Activated CD4-positive, alpha-beta T cell treated with anti-CD3 and anti-CD28 coated beads, Interleukin-2, amount 50 U/mL, for 1 hour (primary cell): ENCODE measurements at places on chromosomes 6 and 20.
A peak's percentile ranks its signal among the peaks of the same experiment; 100 is the strongest.

GRCh38 chr6:27091661-27092315 lies 155.7 kb upstream of the PRSS16 start:
- no peak for DNase-seq

DNA sequence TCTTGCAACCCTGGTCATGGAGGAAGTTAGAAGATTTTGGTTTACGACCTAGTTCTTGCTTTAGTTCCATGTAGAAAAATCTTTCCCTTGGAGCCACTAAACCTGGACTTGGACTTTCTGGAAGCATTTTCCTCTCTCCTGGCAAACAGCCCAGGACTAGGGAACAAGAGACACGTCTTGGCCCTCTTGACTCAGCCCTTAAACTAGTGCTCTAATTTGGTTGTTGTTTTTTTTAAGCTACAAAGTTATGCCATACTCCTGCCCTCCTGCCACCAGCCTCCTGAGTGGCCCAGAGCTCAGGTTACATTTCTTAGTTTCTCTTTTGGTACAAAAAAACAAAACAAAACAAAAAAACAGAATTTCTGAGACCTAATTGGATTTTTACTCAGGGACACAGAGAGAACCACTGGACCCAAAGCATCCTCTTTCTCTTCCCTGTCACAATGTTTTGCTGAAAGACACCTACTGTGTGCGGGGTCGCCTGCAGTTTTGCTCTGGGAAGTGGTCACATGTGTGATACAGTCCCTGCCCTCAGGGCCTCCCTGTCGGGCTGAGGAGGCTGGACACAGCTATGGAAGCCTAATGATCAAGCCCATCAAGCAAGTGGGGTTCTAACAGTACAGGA lies 32.3 kb upstream of the SCUBE3 start:
- no peak for DNase-seq

DNA sequence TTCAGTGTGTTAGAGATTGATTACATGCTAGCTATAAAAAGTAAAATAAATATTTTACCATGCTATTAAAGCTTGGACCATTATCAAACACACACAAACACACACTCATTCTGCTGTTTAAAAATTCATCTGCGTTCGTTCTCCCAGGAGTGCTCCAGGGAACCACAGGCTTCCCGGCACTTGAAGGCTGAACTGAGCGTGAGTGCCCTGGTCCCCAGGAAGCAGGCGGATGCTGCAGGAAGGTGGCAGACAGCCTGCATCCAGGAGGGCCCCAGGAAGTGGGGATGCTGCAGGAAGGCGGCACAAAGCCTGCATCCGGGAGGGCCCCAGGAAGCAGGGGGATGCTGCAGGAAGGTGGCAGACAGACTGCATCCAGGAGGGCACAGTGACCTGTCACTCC lies 147.2 kb upstream of the SNX9 start:
- no peak for DNase-seq

DNA sequence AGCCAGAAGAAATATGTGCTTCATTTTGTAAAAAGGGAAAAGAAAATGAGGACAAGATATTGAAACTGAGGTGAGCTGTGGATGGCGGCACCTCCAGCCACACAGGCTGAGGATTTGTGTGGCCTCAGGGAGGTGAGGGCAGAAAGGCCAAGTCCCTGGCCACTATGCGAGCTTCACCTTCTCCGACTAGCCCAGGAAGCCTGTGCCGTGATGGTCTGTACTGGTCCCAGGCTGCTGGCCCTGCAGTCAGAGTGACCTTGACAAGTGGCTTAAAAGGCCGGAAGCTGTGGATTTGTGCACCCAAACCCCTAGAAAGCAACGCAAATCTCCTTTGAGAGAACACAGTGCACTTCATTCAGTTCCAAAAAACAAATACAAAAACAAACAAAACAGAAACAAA lies 48.1 kb downstream of the WDR27 start:
- DNase-seq, result no peak

GRCh38 chr6:153949616-153950015 lies 89.4 kb upstream of the OPRM1 start:
- no peak for DNase-seq

GRCh38 chr6:158962371-158962770 lies 37.6 kb downstream of the RSPH3 start:
- DNase-seq, result no peak

- DNase-seq, result no peak
Observed at GRCh38 chr20:48153523-48153922, 368.2 kb upstream of the SULF2 start.

DNA sequence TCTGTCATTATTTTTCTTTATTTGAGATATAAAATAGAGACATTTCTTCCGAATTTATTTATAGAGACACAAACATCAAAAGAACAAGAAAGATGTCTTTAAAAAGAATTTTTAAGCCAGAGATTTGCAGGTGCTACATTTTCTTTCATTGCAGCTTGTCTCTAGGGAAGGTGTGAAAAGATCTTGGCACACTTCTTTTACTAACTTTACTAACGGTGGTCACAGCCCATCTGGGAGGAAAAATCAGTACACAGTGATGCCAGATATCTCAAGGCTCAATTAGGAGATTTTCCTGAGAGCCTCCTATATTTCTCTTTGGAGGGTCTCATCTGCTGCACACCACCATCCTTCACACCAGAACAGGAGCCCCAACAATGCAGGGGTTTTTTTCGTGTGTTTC lies 29.5 kb downstream of the ABRACL start:
- DNase-seq, result no peak

GRCh38 chr20:17968366-17969277 lies at the start of the genes MGME1 and SNX5:
MGME1 (plus strand) TSS chr20:17969018; CDS start chr20:17969860, 842 bp downstream.
SNX5 (minus strand) TSS chr20:17968794; CDS start chr20:17968425, 369 bp downstream.
- DNase-seq, result peak; percentile 99

DNA sequence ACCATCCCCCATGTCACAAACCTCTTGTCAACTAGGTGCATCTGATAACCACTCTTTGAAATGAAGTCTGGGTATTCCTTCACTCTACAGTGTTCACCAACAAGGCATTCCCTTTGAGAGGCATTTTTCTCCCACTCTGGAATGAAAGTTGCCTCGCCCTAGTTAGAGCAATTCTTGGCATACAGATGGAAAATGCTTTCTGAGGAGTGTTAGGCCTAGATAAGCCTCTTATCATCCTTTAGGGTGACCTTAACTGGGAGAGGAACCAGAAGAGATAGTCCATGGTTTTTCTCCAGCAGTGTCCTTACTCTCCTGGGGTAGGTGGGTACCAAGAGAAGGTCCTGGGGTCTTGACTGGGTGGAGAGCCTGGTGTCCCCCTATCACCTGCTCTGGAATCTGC lies 14.8 kb downstream of the CLIC5 start:
- no peak for DNase-seq

DNA sequence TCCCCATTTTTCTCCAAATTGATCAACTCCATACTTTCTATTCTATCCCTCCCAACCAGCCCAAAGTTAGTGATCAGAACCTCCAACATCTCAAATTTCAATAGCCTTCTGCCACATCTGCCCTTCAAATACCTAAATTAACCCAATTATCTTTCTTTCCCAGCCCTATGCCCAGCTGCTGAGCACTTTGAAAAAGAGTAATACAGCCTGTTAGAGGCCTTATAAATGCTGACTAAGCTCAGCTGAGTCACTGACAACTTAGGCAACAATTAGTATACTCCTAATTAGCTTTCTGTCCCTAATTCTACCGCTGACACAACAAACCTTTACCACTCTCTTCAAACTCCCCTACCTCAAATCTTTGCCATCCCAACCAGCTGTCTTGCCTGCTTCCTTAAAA lies 23.5 kb downstream of the RUNX2 start:
- no peak for DNase-seq

DNA sequence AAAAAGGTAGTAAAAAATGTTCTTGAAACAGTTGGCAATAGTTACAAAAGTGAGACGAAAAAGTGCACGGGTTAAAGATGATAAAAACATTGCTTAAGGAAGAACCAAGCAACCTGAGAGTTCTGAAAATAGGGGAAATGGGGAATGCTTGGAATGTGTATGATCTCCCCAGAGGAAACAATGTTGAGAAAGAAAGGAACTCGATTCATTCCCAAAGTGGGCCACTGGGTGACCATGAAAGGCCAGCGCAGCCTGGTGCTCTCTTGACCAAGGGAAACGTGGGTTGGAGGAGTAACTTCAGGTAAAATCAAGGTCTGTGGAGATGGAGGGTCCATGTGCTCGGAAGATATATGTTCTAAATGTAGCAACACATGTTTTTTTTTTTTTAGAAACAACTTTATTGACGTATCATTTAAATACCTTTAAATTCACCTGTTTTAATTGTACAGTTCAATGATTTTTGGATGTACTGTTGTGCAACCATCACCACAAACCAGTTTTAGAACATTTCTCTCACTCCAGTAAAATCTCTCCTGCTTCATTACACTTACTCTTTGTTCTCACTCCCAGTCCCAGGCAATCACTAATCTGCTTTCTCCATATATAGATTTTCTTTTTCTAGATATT lies 34.5 kb upstream of the CEP85L start:
- no peak for DNase-seq

DNA sequence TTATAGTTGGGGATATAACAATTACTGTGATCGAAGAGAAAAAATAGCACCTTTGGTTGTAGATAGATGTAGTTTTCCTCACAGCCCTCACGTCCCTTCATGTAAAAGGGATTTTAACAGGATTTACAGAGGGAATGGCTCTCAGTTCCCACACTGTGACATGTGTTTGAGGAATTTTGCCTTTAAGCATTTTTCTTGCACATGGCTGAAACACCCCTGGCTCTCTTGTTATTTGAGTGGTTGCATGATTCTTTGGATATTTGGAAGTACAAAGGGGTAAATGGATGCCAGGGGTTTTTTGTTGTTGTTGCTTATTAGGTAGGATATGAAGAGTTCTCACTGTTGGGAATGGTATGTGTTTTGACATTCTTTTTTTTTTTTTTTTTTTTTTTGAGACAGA lies 48.2 kb downstream of the JAG1 start:
- no peak for DNase-seq

DNA sequence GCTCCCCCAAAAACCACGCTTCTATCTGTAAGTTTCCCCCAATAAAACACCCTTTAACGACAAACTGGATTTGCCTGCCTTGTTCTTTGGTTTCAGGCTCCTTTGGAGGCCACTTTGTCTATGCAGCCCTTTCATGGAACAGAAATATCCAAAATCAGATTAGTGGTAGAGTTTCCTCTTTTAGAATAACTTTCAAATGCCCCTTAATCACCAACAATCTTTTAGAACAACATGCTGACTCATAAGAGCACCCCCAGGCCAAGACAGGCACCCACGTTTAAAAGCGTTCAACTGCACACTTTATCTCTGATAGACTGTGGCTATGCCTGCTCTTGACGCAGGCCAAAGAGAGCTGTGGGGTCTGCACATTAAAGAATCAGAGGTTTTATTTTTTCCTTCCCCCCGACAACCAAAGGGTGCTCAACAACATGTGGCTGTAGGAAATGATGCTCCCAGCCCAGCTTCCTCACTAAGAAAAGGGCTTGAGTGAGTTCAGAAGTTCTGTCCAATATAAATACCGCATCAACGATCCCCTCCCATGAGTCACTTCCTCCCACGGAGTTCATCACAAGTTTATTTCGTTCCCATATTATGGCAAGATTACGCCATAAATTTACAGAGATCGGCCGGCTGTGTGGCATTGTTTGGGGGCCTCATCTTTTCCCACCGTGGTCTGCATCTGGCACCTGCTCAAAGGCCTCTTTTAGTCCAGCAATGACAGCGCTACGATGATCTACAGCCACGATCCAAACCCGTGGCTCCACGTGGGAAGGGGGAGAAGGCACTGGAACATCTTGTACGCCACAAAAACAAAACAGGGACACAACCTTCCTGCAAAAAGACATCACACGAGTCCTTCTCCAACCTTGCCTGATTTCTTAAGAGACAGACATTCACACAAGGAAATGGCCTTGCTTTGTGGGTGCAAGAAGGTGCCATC lies 88.8 kb upstream of the NFATC2 start:
- DNase-seq, result no peak

DNA sequence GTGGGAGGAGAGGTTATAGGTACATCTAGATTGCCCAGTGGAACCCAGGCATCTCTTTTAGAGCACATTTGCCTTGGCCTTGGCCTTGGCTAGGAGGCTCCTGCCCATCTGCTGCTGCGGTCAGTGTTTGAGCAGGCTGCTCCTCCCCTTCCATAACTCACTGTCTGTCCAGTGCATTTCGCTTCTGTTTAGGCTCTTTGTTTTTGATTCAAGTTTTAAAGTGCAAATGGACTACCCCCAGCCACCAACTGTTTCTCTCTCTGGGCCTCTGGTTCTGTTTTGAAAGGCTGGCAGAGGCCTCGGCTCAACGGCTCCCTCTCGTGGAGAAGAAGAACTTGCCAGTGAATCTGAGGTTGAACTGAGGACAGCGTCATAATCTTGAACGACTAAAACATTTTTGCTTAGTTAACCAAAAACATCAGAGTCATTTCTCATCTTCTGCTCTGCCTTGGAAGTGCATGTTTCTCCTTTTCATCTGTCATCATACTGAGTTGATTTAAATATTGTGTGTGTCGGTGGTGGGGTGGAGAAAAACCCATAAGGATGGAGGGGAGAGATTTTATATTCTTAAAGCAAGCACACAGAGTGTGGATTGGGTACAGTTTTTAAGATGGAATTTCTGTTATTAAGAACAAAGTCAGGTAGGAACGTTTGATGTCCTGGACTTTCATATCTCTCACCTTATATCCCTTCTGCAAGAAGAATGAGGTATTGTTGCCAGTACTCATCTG lies 171.4 kb downstream of the DTNBP1 start:
- peak; percentile 68 for DNase-seq

DNA sequence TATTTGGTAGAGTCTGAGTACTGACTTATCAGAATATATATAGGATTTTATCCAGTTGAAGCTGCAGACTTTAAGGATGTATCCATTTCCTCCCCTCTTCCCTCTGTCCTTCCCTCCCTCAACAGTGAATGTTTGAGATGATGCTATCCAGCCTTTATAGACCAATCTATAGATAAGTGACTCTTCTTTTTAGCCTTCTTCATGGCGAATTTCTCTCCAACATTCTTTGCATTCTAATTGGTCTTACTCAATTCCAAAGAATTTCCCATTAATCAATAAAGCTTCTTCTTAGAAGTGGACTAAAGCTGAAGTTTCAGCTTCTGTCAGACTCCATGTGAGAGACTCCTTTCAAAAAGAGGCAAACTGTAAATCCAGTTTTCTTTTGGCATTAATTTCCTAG lies 99.3 kb downstream of the AIG1 start:
- no peak for DNase-seq

DNA sequence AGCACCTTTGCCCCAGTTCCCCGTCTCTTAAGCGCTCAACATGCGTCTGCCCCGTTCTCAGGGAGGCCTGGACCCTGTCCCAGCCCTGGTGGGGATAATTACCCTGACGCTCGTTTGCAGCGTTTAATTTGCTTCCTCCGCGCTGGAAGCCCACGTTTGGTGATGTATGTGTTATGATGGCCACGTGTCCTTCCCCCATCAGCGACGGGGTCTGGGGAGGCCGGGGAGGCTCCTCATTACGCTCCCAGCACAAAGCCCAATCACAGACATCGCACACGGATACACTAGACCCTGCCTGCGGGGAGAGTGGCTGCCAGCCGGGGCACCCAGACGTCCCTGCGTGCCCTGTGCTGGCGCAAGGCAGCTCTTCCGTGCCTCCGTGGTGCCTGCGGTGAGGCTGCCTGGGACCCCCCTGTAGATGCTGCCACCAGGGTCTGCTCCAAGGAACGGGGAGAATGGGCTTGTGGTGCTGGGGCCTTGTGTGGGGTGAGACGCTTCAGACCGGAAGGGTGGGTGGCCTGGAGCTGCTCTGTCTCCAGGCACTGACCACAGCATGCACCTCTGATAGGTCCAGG lies 10.2 kb upstream of the CHRNA4 start:
- no peak for DNase-seq
